ENCODE measurements at places on chromosomes 2 and 18.

DNA sequence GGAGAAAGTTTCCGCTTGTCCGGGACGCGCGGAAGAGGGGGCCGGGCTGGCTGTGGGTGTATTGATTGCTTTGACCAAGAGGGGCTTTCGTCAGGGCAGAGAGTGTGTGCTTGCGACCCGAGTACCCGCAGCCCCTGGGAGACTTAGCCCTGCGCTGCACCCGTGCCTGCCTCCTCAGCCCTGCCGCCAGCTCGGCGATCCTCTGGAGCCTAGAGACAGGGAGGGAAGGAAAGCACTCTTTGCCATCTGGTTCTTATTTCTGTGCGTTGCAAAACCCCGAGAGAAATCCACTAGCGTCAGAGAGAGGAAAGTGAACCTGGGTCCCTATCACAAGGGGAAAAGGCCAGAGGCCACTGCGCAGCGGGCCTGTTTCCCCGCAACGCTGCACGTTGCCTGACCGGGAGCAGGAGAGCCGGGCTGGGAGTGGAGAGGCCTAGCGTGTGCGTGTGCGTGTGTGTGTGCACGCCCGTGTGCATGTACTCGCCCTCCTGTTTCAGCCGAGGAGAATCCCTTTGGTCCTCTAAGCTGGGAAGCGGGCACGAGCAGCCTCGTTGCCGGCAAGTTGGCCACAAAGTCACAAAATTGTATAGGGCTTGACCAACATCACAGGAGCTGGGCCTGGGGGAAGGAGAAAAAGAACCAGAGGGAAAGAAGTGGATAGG lies 1.7 kb downstream of the SIX3 start:
- DNase-seq: no peak

- no peak for DNase-seq
Observed at GRCh38 chr18:11388755-11389680, 220.4 kb upstream of the SLC35G4 start.

GRCh38 chr18:23137788-23138216 lies 2.5 kb downstream of the CABLES1 start:
- DNase-seq: no peak

DNA sequence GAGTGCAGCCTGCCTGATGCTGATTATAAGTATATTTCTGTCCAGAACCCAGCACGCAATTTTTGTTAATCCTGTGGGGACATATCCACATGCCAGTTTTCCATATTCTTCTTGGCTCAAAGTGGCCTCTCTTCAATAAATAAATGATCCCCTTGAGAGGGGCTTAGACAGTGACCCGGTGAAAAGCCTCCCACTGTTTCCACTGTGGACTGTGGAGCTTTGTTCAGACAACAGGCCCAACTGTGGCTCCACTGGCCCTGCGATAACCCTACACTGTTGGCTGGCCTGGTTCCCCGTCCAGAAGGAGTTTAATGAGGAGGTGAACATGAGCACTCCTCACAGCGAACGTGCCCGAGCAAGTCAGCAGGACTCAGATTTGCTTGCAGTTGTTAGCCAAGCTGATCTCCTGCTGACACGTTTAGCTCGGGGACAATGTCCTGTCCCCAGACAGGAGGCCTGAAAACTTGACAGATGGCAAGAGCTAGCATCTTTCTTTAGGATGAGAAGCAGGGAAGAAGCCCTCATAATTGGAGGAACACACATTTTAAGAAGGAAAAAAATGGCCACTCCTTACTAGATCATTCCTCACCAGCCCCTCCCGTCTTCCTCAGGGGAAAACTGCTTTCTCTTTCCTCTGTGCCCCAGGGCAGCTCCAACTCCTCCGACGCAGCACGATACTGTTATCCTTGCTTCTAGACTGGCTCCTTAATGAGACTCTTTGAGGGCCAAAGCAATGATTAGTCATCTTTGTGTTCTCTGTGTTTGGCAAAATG lies 20.0 kb upstream of the MTCL1 start:
- DNase-seq: no peak

DNA sequence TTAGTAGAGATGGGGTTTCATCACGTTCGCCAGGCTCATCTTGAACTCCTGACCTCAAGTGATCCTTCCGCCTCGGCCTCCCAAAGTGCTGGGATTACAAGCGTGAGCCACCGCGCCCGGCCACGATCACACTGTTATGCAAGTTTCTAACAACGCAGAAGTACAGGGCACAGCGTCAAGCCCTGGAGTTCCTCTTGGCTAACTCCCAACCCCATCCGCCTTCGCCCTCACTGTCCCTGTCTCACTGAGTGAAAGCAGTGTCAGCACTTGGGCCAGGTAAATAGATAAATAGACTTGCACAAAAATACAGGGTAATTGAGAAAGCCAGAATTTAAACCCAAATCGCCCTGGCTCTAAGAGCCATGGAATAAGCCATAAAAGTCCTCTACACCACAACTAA lies 111.7 kb downstream of the ACVR1 start:
- no peak for DNase-seq

All from globus pallidus (tissue), 1 donor.